ENCODE measurements at places on chromosomes 3 and 15.
A peak's percentile ranks its signal among the peaks of the same experiment; 100 is the strongest.

GRCh38 chr15:82044373-82045178 is 1.2 kb downstream of the MEX3B start:
- DNase-seq: peak; percentile 85

GRCh38 chr3:38062809-38063208 is 23.8 kb downstream of the DLEC1 start:
- no peak for DNase-seq

- no peak for DNase-seq
These were observed 27.6 kb upstream of the UTS2B start for GRCh38 chr3:191357909-191358308.

GRCh38 chr3:23867838-23868237 is 49.0 kb downstream of the NKIRAS1 start:
- DNase-seq: no peak

- no peak for DNase-seq
These were observed 241.7 kb upstream of the GBE1 start for GRCh38 chr3:82002986-82003642.

DNA sequence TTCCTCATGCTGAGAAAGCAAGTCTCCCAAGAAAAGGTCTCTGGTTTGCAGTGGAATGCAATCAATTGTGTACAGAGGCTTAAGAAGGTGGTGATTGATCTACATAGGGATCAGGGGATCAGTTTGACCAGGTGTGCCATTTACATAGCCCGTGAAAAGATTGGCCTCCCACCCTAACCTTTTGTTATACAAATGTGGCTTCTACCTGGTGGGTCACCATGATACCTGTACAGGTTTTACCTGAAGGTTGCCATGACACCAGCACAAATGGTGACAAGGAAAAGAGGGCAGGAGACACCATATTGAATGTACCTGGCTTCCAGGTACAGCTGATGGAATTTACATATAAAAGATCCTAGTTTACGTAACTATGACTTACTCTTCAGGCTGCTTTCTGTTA is 25.5 kb upstream of the TEX55 start:
- DNase-seq: no peak

DNA sequence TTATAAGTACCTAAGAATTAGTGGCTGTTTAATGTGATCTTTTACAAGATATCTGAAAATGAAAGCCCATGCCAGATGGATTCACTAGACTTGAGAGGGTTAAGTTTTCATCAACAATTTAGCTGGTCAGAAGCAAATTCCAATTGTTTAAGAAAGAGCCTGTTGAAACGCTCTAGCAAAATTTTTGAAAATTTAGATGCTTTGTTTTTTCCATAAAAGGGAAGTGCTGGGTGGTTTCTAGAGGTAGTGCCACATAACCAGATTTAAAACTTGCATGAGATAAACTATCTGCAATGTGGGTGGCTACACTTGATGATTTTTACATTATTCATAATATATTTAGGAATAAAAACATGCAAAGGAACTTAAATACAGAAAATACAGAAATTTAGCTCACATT is 48.5 kb upstream of the SKIL start:
- peak; percentile 27 for DNase-seq

DNA sequence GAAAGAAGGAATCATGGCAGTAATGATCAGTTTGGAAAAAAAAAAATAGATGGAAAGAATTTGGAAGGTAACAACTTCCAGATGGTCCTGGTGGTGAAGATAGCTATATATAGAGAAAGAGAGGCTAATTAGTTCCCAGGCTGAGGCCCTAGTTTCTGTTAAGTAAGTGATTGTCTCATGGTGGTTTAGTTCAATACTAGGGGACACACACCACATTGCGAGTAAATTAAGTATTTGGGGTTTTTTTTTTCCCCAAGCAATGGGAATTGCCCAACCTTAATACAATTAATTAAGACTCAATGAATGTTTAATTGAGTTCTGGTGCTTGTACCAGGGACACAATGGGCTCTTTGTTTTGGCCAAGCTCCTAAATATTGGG is 143.8 kb upstream of the WNT5A start:
- no peak for DNase-seq

DNA sequence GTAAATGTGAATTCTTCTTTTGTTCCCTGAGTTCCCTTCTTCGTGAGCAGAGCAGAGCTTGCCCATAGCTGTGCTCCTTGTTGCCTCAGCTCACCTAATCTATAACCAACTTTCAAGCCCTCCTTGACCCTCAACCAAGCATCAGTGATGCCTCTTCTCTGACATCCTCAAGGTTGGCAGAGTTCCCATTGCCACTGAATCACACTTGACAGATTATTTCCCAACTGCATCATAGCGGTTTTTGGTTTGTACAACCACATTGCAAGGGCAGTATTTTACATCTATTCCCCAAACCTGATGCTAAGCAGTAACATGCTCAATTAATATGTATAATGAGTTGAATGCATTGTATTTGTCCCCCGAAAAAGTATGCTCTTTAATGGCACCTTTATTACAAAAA is 133.0 kb upstream of the SNTN start:
- DNase-seq: no peak

DNA sequence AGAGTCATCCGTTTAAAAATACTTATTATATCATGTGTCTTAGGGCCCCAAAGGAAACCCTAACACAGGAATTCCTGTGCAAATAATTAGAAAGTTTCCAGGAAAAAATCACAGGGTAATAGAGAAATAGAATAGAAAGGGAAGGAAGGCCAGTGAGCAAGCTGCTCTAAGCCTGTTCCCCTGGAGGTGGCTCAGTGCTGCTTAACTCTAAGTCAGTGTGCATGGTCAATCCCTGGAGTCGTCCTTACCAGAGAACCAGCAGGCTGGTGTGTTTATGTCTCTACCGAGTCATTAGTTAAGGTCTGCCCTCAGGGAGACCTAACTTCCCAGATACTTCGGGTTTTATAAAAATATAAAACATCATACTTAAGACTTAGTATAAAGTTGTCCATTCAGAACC is 21.0 kb upstream of the MCF2L2 start:
- DNase-seq: no peak

DNA sequence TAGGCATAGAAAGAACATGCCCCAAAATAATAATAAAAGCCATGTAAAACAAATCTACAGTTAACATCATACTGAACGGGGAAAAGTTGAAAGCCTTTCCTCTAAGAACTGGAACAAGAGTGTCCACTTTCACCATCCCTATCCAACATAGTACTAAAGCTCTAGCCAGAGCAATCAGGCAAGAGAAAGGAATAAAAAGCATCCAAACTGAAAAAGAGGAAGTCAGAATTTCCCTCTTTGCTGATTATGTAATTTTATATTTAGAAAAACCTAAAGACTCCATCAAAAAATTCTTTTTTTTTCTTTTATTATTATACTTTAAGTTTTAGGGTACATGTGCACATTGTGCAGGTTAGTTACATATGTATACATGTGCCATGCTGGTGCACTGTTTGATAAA is 661.6 kb upstream of the CBLB start:
- DNase-seq: no peak

GRCh38 chr3:177196008-177196455 is 1.2 kb downstream of the TBL1XR1 start:
- no peak for DNase-seq

DNA sequence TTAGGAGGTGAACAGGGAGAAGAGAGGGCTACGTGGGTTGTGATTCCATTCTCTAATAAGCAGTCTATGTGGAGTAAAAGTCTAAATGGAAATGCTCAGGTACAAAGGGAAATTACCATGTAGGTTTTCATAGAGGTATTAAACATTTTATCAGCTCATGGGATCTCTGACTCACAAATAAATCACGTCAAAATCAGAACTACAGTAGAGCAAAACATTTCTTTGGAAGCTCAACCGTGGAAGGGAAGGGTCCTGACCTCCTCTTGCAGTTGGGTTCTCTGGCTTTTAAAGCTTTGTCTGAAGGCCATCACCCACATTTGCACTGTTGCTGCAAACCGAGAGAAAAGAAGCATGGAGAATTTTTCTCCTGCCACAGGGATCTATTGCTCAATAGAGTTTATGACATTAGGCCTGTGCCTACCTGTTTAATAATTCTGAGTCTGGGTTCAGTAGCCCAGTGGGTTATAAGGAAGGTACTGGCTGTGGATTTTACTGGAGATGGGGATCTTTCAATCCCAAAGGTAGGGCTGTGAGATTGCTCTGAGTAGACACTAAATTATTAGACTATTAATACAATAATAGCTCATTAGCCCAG is 24.2 kb upstream of the PGPEP1L start:
- DNase-seq: no peak

DNA sequence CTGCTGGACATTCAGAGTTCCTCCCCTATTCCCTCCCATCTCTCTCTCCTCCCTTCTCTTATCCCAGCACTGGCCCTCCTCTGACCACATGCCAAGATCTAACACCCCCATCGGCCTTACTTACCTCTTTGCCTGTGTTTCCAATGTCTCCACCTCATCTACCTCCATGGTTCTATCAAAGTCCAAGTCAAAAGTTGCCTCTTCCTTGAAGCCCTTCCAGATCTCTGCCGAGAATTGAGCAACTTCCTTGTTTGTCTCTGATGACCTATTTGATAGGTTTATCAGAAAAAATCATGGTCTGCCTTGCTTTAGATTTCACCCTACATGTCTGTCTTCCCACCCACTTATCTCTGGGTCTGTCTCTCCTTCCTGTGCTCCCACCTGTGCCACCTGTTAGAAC is 69.7 kb upstream of the ITGA11 start:
- no peak for DNase-seq

DNA sequence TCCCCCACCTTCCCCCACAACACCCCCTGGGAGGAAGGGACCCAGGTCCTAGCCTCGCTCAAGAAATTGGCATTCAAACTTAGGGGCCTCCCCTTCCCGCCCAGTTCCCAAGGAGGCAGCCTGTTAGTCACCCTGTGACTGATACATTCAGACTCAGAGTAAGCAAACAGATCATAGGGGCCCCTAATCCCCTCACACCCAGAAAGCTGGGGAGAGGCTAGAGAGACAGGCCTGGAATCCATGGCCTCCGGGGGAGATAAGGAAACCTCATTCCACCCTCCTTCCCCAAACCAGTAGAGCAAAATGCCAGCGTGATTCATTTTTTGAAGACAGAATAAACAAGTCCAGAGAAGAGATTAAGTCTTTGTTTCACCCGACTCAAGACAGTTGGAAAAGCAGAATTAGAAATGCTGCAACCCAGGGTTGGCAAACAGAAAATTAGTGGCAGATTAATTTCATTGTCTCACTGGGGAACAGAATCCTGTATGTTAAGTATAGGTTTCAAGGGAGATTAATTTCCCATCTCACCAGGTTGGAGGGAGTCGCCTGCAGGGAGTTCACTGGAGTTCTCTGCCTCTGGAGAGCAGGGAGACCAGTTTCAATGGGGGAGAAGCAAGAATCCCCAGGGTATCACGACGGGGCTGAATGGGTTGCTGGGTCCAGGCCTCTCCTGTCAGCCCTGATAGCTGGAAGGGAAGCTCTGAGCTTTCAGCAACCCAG is 268.3 kb downstream of the UACA start:
- DNase-seq: peak; percentile 81

- peak; percentile 67 for DNase-seq
These were observed 45.5 kb downstream of the CBLB start for GRCh38 chr3:105823149-105823867.

DNA sequence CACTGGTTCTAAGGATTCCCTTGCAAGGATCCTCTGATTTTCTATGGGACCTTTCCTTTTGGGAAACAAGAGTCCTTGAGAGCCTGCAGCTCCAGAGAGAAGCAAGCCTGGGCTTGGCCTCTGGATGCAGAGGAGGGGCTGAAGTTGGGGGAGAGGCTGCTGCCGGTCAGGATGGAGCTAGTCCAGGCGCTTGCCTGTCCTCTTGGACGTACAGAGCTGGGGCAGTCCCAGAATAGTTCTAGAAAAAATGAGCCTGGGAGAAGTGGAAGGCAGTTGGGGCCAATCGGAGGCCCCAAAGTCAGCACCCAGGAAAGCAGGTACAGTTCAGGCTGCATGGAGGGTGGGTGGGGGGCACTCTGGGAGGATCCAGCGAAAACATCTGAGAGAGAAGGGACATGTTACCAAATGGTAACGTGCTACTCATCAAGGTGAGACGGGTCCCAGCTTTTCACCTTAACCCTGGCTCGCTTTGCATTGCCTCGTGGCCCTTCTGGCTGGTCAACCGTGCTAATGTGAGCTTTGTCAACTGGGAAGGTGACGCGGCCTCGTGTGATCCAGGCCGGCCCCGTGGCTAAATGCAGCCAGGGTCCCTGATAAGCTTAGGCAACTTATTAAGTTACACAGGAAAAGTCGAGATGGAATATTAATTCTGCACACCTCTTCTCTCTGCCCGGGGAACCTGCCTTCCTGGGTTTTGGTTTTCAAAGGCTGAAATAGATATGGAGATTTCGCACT is 38.7 kb upstream of the MAGEF1 start:
- no peak for DNase-seq

GRCh38 chr3:24086206-24086605 is 141.1 kb downstream of the NR1D2 start:
- DNase-seq: no peak

GRCh38 chr3:5277612-5278236 is 90.2 kb downstream of the EDEM1 start:
- no peak for DNase-seq
